ENCODE measurements at places on chromosomes 12 and 14. TPM values are rescaled to one million over a fixed set of nuclear protein-coding genes. Genes with fewer than 3 reads are reported as not detected.

GRCh38 chr14:55936691-55937090 lies 181.5 kb upstream of the PELI2 start:
- no peaks in the 10 kb centered on the region for H3K36me3 ChIP-seq
- H3K4me3 ChIP-seq, result no peak overlapping the region
- DNase-seq, result no peak
- H3K4me1 ChIP-seq, result no peaks in the 10 kb centered on the region
- H3K27me3 ChIP-seq, result peaks cover 11% of the 10 kb centered on the region

- H3K27ac ChIP-seq, result no peak overlapping the region
- no peak overlapping the region for H3K4me3 ChIP-seq
- H3K4me1 ChIP-seq, result no peaks in the 10 kb centered on the region
- no peaks in the 10 kb centered on the region for H3K36me3 ChIP-seq
- DNase-seq, result no peak
- no peaks in the 10 kb centered on the region for H3K27me3 ChIP-seq
Observed at GRCh38 chr14:53526200-53526599, 373.1 kb upstream of the DDHD1 start.

DNA sequence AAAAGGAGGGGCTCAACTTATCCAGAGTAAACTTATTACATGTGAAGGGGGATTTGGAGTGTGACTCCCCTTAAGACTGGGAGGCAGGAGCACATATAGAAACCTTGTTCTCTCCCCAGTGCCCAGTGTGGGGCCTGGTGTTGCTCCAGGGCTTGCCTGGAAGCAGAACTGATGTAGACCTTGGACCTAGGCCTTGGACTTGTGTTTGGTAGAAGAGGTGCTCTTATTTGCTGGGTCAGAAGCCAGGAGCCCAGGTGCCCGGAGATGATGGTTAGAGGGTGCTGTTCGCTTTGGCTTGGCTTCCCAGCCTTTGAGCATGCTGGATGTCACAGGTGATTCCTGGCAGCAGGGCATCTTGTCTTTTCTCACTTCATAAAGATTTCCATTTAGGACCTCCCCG lies 110.4 kb downstream of the SMOC1 start:
- no peaks in the 10 kb centered on the region for H3K36me3 ChIP-seq
- no peaks in the 10 kb centered on the region for H3K4me1 ChIP-seq
- H3K27ac ChIP-seq, result no peak overlapping the region
- no peak overlapping the region for H3K4me3 ChIP-seq

GRCh38 chr12:71178162-71178561 lies 20.4 kb upstream of the TSPAN8 start:
- peaks cover 3% of the 10 kb centered on the region for H3K4me1 ChIP-seq
- no peak overlapping the region for H3K4me3 ChIP-seq
- DNase-seq, result no peak

DNA sequence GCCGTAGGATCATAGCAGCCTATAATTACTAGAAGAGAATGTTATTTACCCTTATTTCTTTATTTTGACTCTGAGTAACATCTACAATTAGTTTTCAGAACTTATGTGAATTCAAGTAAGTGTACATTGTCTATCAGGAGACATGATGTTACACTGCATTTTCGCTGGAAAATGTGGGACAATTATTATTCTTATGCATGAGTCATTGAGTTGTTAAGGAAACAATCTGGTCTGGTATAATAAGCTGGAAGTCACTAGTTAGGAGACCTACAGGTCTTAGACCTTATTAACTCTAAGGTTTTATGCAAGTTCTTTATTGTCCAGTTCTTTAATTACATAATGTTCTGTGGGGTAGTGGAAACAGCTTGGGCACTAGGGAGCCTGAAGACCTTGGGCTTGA lies 5.8 kb downstream of the KTN1 start:
- peaks cover 54% of the 10 kb centered on the region for H3K4me1 ChIP-seq
- no peak overlapping the region for H3K27ac ChIP-seq
- no peak overlapping the region for H3K4me3 ChIP-seq

- no peaks in the 10 kb centered on the region for H3K4me1 ChIP-seq
- DNase-seq, result no peak
- no peak overlapping the region for H3K27ac ChIP-seq
- H3K27me3 ChIP-seq, result no peaks in the 10 kb centered on the region
- peaks cover 8% of the 10 kb centered on the region for H3K36me3 ChIP-seq
Observed at GRCh38 chr14:96281486-96281885, 25.5 kb downstream of the BDKRB1 start.

- H3K27me3 ChIP-seq, result peaks cover 18% of the 10 kb centered on the region
- no peak overlapping the region for H3K4me3 ChIP-seq
- H3K36me3 ChIP-seq, result no peaks in the 10 kb centered on the region
- no peaks in the 10 kb centered on the region for H3K4me1 ChIP-seq
Observed at GRCh38 chr12:5571115-5571514, 139.2 kb downstream of the NTF3 start.

- no peak for DNase-seq
- no peaks in the 10 kb centered on the region for H3K4me1 ChIP-seq
- H3K27ac ChIP-seq, result no peak overlapping the region
- H3K4me3 ChIP-seq, result no peak overlapping the region
- no peaks in the 10 kb centered on the region for H3K27me3 ChIP-seq
- peaks cover 3% of the 10 kb centered on the region for H3K36me3 ChIP-seq
Observed at GRCh38 chr14:50148799-50149198, 32.4 kb upstream of the VCPKMT start.

DNA sequence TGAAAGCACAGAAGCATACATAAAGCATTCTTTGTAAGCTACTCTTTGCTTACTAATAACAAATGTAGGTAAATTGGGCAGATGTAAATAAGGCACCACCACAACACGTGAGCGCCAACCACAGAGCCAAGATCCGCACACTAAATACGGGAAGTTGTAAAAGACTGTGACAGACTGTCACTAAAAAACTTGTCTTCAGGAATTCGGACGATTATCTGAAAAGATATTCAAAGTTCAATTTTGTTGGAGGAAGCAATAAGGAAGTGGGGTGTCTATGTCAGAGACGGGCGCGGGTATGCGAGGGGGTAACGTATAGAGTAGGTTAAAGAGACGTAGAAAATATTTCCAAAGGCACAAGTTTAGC lies 1.5 kb upstream of the HSP90B1 start:
- peaks cover 3% of the 10 kb centered on the region for H3K27me3 ChIP-seq
- DNase-seq, result peak; percentile 61
- H3K36me3 ChIP-seq, result peaks cover 50% of the 10 kb centered on the region
- peak overlapping the region; percentile 90 for H3K4me3 ChIP-seq
- peak overlapping the region; percentile 100 for H3K27ac ChIP-seq
- H3K4me1 ChIP-seq, result peaks cover 39% of the 10 kb centered on the region

- no peak for DNase-seq
- peaks cover 2% of the 10 kb centered on the region for H3K4me1 ChIP-seq
- no peak overlapping the region for H3K4me3 ChIP-seq
Observed at GRCh38 chr12:130280231-130280630, 57.5 kb upstream of the PIWIL1 start.

The GALNT6 gene
- 19.9 TPM for total RNA-seq

DNA sequence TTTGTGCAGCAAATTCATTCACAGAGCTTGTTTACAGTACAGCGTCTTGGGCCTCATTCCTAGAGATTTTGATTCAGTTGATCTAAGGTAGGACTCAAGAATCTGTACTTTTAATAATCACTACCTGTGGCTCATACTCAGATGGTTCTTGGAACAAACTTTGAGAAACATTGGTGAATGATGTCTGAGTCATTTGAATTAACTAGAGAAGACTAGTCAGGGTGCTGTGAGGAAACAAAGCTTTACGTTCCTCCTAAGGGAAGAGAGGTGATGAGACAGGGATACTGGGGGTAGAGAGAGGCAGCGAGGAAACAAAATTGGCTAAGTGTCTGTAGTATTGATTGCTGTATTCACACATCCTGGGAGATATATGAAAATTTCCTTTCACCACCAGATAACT lies 109.4 kb downstream of the SLC15A5 start:
- no peak overlapping the region for H3K4me3 ChIP-seq
- no peak for DNase-seq
- H3K36me3 ChIP-seq, result no peaks in the 10 kb centered on the region
- H3K27me3 ChIP-seq, result no peaks in the 10 kb centered on the region

Data from activated naive CD8-positive, alpha-beta T cell treated with anti-CD3 and anti-CD28 coated beads for 36 hours (primary cell).